ENCODE measurements at places on chromosomes 5 and 9. TPM values are rescaled to one million over a fixed set of nuclear protein-coding genes. Genes with fewer than 3 reads are reported as not detected.

DNA sequence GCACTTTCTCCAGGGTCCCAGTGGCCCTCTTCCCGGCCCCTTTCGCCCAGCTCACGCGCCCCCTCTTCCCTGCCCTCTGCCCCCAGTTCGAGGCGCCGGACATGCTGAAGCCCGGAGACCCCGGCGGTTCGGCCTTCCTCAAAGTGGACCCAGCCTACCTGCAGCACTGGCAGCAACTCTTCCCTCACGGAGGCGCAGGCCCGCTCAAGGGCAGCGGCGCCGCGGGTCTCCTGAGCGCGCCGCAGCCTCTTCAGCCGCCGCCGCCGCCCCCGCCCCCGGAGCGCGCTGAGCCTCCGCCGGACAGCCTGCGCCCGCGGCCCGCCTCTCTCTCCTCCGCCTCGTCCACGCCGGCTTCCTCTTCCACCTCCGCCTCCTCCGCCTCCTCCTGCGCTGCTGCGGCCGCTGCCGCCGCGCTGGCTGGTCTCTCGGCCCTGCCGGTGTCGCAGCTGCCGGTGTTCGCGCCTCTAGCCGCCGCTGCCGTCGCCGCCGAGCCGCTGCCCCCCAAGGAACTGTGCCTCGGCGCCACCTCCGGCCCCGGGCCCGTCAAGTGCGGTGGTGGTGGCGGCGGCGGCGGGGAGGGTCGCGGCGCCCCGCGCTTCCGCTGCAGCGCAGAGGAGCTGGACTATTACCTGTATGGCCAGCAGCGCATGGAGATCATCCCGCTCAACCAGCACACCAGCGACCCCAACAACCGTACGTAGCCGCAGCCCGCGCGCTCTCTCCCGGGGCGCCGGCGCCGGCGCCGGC lies 1.0 kb downstream of the PRDM6 start:
- DNase-seq = no peak

GRCh38 chr5:14228219-14228618 lies 85.1 kb downstream of the TRIO start:
- DNase-seq = no peak

The SYK gene
- total RNA-seq = 9.0 TPM

The TXNDC8 gene
- not detected for total RNA-seq

The SLC24A2 gene
- not detected for total RNA-seq

DNA sequence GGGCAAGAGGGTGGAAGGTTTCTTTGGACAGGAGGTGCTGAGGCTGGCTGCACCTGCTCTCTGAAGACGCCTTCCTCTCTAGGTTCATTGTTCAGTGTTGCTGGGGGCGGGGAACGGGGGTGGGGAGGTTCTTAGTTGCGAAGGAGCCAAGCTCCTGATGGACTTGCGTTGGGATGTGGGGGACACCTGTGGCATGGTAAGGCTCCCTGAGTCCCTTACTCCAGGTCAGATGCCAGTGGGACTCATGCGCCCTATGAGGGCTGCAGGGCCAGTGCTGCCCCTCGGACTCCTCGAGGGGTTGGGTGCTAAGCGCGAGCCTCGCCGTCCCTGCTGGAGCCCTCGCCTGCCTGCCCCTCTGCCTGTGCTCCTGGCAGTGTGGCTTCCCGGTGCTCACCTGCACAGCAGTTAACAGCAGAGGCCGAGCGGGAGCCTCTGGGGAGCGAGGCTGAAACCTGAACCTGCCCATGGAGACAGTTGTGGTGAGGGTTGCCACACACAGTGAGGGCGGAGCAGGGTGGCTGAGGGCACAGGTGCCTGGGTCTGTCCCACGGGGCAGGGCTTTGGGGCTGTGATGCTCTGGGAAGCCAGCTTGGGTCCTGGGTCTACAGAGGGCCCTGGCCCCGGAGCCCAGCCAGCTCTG lies 5.5 kb downstream of the RNU6ATAC start:
- DNase-seq = no peak

GRCh38 chr9:10704720-10705119 lies 91.9 kb upstream of the PTPRD start:
- no peak for DNase-seq

GRCh38 chr5:3100921-3101551 lies 349.6 kb upstream of the IRX2 start:
- no peak for DNase-seq

The SLC30A5 gene
- total RNA-seq = 50.0 TPM

The FOXI1 gene
- not detected for total RNA-seq

- no peak for DNase-seq
Measured at GRCh38 chr5:172648013-172648381, 6.9 kb downstream of the NEURL1B start.

DNA sequence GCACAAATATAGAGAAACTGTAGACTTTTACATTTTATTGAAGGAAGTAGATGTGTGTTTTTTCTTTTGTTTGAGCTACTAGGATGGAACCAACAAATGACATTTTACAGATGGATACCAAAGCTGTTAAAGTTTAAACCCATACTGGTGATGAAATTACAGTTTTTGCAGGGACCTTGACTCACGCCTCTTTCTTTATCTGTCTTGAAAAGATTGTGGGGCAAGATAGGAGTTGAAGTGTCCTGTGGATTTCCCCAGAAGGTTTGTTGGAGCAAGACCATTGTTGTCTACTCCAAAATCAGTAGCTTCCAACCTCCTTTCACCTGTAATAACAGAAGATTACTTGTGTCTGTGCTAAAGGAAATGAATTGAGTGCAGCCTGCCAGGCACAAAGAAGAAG lies 4.1 kb upstream of the C5orf63 start:
- no peak for DNase-seq

DNA sequence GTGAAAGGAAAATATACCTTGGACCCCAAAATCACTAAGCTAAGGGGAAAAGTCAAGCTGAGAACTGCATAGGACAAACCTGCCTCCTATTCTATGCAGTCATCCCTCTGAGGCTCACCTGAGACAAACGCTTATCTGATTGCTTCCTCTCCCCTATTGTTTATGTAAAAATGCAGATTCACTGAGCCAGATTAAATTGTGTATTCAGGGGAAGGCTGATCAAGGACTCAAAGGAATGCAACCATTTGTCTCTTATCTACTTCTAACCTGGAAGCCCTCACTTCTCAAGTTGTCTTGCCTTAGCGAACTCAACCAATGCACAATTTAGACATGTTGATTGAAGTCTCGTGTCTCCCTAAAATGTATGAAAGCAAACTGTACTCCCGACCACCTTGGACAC lies 13.3 kb downstream of the SPARC start:
- no peak for DNase-seq
